Activated naive CD4-positive, alpha-beta T cell (primary cell): ENCODE measurements at places on chromosomes 7 and 10.

- DNase-seq: no peak
Measured at GRCh38 chr7:29482056-29482455, 81.6 kb upstream of the PRR15 start.

DNA sequence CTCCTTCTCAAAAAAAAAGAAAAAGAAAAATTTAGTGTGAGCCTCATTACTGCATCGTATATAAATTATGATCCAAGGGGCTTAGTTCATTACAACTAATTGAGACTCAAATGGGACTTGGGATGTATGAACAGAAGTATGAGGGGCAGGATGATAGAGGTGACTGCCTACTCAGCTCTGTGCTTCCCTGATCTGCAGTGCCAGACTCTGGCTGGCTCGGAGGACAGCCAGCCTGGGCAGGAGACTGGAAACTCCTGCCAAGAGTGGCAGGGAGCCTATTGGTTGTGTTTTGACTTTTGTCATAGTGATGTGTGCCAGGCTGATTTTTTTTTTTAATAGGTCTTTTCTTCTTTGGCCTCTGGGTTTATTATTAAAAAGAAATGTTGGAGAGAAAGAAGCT is 73.8 kb upstream of the GTF2IRD1 start:
- DNase-seq: no peak

DNA sequence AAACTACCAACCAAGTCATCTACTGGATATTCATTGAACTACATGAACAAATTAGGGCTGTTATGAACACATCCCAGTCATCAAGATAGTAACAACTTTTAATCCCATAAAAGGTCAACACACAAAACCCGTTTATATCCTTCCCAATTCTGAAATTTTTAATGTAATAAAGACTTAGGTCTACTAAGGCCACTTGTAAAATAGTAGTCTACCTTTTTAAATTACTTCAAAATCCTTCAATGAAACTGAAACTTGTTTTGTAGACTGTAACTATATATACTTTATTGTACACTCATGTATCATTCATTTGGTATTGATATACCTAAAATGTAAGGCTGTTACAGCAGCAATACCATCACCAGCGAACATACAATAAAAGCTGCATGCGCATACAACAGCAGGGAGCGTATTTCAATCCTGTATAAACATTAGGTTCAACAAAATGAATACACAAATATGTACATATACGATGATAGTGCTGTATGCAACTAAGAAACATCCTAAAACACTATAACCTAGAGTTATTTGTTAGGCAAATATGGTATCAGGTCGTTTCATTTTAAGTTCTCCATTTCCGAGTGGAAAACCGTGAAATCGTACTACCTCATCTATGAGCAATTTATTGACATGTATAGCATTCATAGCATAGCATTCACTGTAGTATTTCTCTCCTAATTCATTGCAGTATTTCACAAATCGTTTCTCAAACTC is 973 bp downstream of the ATAD1 start:
- DNase-seq: no peak

GRCh38 chr7:14292737-14293136 is 303.3 kb upstream of the ETV1 start:
- no peak for DNase-seq

DNA sequence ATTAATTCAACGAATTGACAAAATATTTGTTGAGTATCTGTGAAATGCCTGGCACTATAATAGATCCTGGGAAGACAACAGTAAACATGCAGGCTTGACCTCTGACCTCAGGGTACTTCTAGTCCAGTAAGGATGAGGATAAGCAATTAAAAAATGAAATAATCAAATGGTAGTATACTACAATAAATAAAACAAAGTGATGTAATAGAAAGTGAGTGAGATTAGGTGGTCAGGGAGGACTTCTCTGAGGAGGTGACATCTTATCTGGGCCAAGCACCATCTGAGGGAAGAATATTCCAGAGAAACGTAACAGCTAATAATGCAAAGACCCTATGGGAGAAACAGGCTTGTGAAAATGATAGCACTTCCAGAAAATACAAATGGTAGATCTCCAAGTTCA is 50.1 kb upstream of the RHOBTB1 start:
- DNase-seq: no peak

- DNase-seq: no peak
Measured at GRCh38 chr10:75097666-75098285, 13.7 kb upstream of the SAMD8 start.

DNA sequence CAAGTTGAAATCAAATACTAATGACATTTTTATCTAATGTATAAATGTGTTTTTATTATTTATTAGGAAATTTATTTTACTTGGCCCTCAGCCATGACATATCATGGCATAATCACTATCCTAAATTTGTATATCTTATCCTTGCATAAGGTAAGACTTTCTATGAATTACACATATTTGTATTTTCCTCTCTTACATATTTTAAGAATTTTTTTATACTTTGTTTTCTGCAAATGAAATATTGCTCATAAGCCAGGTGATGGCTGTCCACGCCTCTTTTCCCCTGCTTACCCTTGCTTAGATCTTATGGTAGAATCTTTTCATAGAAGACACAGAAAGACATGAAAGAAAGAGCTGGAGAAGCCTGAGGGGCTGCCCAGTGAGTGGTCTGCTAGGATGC is 48.2 kb downstream of the IKZF1 start:
- no peak for DNase-seq

GRCh38 chr7:38335128-38335491 is 61.7 kb upstream of the TARP start:
- no peak for DNase-seq

DNA sequence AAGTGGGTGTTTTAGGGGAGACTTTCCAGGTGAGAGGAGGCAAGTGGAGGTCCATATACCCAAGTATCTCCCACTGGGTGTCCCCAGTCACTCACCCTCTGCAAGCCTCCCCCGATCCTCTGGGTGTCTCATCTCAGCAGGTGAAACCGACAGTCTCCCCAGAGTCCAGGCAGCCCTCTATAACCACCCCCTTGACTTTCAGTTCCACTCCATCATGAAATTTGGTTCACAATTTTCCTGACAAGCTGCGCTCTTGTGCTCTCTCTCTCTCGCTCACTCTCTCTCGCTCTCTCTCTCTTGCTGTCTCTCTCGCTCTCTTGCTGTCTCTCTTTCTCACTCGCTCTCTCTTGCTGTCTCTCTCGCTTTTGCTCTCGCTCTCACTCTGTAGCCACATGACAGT is 8.1 kb upstream of the RABGEF1 start:
- DNase-seq: no peak

GRCh38 chr7:38539477-38540081 is 91.6 kb downstream of the AMPH start:
- no peak for DNase-seq

DNA sequence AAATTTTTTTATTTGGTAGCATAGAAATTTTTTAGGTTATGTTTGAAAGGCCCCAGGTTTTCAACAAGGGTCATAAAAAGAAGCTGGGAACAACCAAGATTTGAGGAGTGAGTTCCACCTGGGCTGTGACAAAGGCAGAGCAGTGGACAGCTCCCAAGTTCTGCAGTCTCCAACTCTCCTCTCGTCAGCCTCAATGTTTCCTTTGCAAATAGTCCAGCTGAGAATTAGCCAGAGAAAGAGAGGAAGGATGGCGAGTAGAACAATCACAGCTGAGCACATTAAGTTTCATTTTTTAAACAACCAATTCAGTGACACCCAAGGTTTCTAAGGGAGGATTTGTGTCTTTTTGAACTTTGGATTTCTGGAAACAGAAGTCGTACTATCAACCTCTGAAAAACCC is 143.2 kb downstream of the NRCAM start:
- no peak for DNase-seq

DNA sequence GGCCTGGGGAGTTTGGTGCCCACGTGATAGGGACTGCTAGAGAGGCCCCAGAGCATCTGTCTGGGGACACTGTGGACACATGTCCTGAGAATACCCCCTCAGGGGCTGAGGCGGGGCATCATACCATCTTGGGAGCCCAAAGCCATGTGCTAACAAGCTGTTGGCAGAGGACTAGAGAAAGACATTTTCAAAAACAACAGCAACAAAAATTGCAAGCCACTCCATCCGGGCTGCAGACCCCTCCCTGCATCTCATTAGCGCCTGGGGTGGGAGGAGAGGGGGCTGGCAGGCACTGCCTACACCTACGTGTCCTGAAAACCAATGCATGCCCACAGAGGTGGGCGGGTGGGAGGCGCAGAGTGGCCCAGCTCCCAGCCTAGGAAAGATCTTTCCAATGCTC is 507.4 kb upstream of the PODXL start:
- no peak for DNase-seq
